Islet precursor cell (in vitro differentiated cells): ENCODE measurements at places on chromosomes 12 and 14.

DNA sequence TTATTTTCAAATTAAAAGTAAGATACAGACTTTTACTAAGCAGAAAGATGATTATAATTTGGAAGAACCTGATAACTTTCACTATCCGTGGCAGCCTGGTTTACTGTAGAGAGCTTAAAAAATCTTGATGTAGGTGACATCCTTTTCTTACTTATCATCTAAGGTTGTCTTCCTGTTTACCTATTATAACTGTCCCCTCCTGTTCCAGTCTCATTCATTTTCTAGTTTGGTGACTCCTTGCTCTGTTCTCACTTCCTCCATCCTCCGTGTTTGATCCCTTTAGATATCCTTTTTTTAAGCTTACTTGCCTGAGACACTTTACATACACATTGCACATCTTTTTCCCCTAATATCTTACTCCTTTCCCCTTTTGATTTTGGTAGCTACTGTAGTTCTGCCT lies 27.5 kb downstream of the CCDC91 start:
- no peak for DNase-seq

DNA sequence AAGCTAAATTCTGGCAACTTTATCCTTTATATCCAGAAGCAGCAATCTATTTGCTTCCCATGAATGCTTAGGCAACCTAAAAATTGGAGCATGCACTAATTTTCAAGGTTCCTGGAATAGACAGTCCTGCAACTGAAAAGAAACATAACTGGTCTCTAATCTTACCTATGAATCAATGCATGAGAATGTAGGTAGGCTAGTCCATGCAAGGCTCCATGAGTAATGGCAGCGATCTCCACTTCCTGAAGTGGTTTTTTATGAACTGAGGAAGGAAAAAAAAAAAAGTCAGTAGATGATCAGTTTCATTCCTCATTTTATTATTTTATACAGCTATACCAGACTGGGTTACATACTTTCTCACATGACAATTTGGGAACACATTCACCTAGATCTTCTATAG lies 102.0 kb downstream of the PEBP1 start:
- DNase-seq: no peak

DNA sequence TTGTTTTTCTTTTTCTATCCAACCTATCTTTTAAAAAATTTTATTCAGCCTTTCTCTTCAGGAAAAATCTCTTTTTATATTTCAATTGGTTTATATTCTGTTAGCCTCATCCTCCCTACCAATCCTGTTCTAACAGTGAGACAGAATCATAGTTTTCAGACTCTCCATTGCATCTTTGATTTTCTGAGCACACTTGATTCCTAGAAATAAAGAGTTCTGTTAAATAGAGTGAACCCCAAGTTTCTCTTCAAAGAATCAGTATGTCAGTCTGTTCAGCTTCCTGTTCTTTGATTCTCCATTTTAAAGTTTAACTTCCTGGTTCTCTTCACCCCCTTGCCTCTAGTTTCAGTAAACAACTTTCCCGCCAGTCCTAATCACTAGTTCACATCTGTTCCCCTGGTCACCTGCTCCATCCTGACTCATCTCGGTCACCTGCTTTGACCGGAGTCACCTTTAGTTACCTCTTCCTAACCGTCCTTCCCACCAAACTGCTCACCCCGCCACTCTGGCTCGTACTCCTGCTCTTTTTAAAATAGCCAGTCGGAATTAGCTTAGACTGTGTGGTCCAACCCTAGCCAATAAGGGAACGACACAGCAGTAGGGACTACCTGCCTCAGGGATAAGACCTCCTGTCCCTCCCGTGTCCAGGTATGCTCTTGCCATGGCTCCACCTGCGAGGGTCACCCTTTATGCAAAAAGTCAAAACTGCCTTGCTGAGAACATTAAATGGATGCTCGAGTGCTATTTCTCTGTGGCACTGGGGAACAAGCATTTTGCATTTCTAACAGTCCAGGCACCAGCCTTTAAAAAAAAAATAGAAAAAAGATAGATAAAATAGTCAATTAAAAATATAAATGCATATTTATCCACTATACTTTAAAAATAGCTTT lies 48.4 kb downstream of the DDX51 start:
- DNase-seq: peak; percentile 75

DNA sequence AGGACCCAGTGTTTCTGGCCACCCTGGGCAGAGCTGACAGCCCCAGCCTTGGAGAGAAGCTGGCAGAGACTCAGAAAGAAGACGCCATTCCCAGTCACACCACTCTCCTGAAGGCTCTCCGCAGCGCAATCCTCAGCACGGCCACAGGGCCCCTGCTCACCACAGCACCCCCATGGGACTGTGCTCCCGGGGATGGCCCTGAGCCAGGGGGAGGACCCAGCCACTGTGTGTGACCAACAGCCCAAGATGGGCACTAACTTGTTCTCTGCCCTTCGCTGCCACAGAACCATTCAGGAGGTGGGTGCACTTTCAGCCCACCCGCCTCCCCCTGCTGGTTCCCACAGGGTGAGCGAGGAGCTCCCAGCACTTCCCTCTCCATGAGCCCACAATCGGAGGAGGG lies 57.1 kb downstream of the CCNK start:
- DNase-seq: no peak

GRCh38 chr14:96136371-96137005 lies 68.2 kb upstream of the BDKRB2 start:
- no peak for DNase-seq

DNA sequence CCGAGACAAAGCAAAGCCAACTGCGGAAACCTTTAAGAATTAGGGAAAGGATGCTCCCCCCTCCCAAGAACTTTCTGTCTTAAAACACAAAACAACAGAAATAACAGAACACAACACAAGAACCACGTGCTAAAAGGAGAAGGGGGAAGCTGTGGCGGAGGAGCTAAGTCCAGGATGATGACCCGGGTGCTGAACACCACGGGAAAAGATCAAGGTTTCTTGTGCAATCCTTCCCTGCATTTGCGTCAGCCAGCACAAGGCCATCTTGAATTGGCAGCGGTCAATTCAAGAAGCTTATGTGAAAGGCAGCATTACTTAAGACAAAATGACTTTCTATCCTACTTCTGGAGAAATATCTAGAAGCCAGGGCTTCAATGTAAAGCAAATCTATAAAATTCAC lies 11.0 kb upstream of the CREBL2 start:
- no peak for DNase-seq

DNA sequence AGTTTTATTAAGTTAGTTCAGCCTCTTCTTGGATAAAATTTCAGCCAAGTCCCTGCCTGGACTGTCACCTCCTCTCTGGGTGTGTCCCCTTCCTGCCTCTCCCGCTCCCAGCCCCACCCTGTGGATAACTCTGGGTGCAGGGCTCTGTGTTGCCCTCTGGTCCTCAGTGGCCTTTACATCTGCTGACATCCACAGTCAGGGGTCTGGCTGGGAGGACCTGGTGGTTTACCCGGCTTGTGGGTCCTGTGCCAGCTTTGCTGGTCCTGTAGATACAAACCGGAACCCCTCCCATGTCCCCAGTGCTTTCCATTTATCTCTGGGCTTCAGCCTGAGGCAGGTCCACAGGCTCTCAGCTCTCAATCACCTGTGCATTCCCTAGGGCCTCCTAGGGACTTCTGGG lies 28.9 kb upstream of the PLEKHG3 start:
- DNase-seq: no peak

GRCh38 chr12:61137677-61138414 lies 1122.4 kb upstream of the USP15 start:
- DNase-seq: no peak

- DNase-seq: no peak
These were observed 95.3 kb upstream of the SLC35F4 start for GRCh38 chr14:57960946-57961785.

DNA sequence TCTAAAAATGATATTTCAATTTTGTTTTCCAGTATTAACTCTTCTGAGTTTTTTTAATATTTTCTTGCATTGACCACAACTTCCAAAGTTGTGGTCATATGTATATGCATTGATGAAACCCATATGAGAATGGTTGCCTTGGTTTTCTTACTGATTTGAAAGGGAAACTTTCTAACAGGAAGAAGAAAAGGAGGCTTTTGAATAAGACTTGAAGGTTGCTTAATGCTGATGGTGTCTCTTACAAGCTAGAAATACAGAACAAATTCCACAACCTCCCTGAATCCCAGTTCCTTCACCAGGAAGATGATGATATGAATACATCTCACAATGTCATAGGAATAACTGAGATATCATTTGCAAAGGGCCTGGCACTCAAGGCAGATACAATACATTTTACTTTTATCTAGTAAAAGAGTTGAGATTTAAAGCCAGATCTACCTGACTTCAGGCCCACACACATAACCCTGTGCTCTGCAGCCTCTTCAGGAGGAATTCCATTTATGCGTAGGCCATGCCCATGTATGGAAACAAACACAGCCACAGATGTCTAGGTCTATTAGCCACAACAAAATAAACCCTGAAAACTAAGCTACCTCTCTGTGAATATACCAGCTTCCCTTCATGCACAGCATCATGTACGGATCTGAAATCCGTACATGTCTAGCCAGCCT lies 165.4 kb upstream of the PLEKHG7 start:
- DNase-seq: peak; percentile 69

DNA sequence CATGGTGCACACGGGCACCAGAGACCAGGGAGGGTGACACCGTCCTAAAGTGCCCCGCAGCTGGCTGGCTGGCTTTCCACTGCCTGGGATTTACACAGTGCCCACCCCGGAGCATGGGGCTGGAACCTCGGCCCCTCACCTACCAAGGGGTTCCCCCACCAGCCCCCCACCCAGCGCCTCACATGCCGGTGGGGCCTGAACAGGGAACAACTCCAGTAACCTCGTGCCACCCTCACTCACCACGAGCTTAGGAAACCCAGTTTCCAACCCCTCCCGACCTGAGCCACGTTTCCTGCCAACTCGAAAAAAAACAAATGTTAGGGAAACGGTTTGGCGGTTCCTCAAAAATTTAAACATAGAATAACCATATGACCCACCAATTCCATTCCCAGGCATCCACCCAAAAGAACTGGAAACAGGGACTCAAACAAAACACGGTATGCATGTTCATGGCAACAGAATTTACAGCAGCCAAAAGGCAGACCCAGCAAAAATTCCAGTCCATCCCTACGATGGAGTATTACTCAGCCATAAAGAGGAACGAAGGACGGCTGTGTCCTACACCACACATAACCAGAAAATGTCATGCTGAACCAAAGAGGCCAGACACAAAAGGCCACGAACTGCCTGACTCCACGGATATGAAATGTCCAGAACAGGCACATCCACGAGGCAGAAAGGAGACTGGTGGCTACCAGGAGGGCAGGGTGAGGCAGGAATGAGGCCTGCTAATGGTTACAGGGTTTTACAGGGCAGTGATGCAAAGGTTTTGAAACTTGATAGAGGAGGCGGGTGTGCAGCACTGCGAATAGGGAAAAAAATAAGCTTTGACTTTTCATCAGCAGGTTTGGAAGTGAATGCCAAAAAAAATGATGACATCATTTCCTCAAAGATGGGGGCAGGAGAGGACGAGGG lies 68.9 kb downstream of the NCOR2 start:
- no peak for DNase-seq

DNA sequence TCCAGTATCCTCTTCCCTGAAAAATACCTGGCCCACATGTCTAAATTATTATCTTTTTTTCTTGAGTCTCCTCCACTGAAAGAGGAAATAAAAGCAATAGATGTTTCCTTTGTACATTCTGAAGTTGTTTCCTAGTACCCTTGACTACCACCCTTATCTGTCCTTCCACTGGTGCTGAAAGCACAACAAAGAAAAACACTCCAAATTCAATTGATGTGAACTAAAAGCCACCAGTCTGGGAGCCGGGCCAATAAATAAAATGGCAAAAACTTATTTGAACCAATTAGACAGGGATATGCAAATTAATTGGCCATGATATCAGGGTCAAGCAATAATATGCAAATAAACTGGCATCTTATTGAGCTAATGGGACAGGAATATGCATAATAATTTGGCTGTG lies 330.5 kb downstream of the PAWR start:
- no peak for DNase-seq

DNA sequence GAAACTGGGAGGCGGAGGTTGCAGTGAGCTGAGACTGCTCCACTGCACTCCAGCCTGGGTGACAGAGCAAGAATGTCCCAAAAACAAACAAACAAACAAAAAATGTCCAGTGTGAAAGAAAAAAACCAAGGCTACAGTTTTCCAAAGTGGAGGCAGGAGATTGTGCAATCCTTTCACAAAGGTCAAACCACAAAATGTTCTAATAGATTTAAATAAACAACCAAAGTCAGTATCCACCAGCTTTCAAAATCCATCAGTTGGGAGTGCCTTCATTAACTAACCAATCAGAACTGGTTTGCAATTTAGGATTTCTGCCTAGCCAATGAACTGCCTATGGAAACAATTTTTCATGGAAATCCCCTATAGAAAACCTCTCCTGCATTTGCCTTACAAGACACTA lies 52.3 kb upstream of the TRIM9 start:
- DNase-seq: no peak

- DNase-seq: no peak
These were observed 363.2 kb upstream of the SFSWAP start for GRCh38 chr12:131347732-131348131.

DNA sequence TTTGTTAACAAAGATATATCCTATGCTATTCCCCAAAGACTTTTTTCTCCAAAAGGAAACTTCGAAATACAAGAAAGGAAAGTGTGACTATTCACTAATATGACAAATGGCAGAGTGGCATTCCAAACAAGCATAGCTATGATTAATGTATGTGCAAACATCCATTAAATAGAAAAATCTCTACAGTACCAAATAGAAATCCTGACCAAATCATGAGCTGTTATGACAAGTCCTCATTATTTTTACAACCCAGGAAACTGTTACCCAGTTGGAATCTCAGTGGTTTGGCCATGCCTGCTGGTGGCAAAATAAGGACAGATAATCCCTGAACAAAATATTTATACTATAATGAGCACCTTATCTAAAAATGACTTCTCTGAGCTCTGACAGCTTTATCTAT lies 202.1 kb downstream of the SEC23A start:
- DNase-seq: no peak

- no peak for DNase-seq
These were observed 84.2 kb downstream of the DAAM1 start for GRCh38 chr14:59272633-59273032.

DNA sequence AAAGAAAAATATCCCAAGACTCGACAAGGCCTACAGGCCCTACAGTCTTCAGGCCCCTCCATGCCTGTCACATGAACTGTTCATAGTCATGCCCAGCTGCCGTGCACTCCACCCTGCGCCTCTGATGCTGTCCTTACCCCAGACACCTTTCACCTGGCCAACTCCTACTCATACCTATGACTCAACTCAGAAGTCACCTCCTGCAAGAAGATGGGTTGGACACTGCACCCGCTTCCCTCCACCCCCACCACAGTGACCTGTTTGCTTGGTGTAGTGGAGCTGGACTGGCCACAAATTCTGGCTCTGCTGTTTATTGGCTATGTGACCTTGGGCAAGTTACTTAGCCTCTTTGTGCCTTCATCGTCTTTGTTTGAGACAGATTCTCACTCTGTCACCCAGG lies 56.2 kb downstream of the PHETA1 start:
- DNase-seq: no peak

DNA sequence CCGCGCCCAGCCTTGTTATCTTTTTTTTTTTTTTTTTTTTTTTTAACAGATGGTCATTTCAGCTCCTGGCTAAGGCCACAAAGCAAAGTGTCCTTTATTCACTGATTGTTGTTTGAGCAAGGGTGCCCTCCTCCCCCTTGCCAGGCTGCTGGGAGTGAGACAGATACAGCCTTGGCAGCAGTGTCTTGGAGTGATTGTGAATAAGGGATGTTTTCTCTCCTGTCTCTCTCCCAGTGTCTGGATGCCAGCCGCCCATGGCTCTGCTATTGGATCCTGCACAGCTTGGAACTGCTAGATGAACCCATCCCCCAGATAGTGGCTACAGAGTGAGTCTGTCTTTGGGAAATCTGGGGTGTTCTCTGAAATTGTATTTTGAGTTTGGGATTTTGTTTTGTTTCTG lies 28.7 kb downstream of the FNTB start:
- DNase-seq: no peak
